Hypothalamus (tissue), 51 donors: ENCODE measurements at places on chromosomes 1 and 21.

GRCh38 chr1:106458866-106459265 lies 597.6 kb upstream of the PRMT6 start:
- no peak for DNase-seq

DNA sequence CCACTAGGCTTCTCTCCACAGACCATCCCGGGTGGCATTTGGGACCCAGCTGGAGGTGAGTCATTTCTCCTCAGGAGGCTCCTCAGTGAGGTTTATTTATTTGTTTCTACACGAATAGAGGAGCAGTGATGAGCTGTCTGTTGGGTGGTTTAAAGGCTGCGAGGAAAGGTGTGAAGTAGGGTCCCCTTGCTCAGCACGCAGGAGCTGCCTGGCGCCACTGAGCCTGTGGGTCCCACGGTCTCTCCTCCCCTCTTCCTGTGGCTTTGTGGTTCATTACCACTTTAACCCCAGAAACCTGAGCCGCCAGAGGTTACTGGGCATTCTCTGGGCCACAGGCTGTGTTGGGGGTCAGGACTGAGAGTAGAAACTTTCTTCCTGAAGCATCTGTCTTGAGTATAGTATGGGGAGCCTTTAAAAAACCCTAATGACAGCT lies 39.9 kb downstream of the IL6R start:
- no peak for DNase-seq

GRCh38 chr1:167517535-167518330 lies 596 bp downstream of the CD247 start:
- DNase-seq: no peak

- no peak for DNase-seq
These were observed 104.8 kb upstream of the BARHL2 start for GRCh38 chr1:90821788-90822359.

DNA sequence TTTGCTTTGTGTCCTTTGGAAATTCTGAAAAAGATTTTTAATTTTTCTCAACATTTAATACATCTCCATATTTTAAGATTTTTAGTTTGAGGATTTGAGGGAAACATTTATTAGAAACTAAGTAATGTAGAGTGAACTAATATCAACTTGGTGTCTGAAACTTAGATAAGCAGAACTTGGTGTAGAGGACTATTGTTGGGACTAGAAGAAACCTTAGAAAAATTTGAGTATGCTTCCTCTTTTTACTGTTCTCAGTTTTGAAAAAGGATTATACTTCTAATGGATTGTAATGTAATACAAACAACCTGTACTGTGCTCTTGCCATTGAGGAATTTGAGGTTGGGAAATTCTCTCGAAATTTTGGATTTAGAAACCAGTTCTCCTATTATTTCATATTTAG lies 2.4 kb downstream of the FNBP1L start:
- DNase-seq: no peak

DNA sequence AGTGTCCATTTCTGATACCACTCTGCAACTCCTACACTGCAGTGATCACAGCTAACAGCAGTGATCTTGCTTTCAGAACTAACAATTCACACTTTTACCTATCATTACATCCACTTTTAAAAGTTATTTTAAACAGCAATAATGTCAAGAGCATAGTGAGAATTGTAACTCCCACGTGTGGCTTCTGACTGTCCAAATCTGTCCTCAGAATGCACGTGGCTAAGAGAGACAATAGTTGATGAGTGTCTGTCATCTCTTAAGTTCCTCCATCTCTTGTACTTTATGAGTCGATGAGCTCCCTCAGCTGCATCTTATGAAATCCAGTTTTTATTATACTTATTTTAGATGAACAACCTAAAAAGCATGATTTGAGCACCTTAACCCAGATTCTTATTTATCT lies 16.5 kb upstream of the CFHR5 start:
- no peak for DNase-seq

- DNase-seq: no peak
These were observed 92.9 kb downstream of the KCNN3 start for GRCh38 chr1:154777154-154777553.

DNA sequence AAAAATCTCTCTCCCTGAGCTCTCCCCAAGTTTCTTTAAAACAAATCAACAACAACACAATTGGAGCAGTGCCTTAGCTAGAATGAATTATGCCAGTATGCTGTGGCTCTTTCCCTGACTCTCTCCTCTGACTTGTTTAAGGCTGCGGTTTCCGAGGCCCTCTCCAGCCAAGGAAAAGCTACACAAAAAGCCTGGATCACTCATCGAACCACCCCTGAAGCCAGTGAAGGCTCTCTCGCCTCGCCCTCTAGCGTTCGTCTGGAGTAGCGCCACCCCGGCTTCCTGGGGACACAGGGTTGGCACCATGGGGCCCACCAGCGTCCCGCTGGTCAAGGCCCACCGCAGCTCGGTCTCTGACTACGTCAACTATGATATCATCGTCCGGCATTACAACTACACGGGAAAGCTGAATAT lies 1.9 kb downstream of the S1PR1 start:
- peak; percentile 29 for DNase-seq

- no peak for DNase-seq
These were observed 32.3 kb downstream of the PROK1 start for GRCh38 chr1:110483308-110483685.

GRCh38 chr1:8854240-8854639 lies 24.2 kb downstream of the ENO1 start:
- no peak for DNase-seq

- DNase-seq: no peak
These were observed 6.6 kb downstream of the MR1 start for GRCh38 chr1:181040284-181040865.

- DNase-seq: no peak
These were observed 38.8 kb upstream of the TBX15 start for GRCh38 chr1:119026956-119027355.

DNA sequence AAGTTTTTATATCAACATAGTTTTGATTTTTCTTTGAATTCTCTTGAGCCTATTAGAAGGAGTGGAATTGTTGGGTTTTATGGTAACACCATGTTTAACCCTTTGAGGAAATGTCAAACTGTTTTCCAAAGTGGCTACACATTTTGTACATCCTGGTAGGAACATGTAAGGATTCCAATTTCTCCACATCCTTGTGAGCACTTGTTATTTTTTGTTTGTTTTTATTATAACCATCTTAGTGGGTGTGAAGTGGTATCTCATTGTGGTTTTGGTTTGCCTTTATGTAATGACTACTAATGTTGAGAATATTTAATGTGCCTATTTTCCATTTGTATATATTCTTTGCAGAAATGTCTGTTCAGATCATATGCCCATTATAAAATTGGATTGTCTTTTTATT lies 120.5 kb downstream of the FGGY start:
- DNase-seq: no peak
